ENCODE measurements at places on chromosomes 11 and 22.

- no peak for DNase-seq
Measured at GRCh38 chr11:115213007-115213406, 291.2 kb downstream of the CADM1 start.

- DNase-seq = no peak
Measured at GRCh38 chr11:82606738-82607137, 126.9 kb downstream of the FAM181B start.

DNA sequence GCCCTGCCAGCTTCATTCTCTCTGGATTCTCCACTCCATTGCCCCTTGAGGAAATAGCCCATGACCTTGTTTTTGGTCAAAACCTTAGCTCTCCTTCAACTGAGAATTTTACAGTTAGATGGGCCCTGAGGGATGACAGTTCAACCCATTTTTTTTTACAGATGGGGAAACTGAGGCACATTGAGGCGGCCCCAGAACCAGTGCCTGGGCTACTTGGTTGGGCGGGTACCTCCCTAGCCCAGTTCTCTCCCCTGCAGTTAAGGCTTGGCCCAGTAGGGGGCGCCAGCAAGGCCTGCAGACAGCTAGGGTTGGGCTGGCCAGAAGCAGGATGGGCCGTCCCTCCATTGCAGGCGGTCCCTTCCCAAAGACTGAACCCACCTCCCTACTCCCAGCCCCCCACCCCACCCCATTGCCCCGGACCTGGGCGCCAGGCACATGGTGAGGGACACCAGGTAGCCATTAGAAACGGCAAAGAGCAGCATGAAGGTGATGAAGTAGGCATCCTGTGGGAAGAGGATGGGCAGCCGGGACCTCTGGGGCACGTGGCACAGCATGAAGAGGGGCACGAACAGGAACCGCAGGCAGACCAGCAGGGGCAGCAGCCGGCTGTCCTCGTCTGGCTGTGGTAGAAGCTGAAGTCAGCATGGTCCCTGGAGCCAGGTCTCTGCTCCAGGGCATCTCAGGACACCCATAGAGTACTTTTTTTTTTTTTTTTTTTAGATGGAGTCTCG is 7.6 kb downstream of the SLC29A2 start:
- DNase-seq = peak; percentile 19

- no peak for DNase-seq
Measured at GRCh38 chr11:62233730-62234129, 8.3 kb upstream of the SCGB1D2 start.
